ENCODE measurements at places on chromosomes 7 and 10.
A peak's percentile ranks its signal among the peaks of the same experiment; 100 is the strongest.

DNA sequence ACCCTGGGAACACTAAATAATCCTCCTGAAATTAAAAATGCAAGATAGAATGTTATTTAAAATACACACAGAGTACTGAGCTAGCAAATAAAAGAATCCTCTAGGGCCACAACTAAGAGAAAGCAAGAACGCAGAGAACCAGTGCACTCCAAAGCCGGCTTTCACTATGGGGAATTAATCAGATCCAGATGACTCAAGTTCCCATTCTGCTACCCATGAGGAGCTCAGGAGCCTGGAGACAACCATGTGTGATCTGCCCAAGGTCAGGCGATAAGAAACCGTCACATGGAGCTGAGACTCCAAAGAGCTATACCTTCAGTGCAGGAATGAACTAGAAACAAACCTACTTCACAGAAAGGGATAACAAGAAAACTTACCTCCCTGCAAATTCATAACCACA lies 19.5 kb upstream of the CYREN start:
- no peaks in the 10 kb centered on the region for H3K27me3 ChIP-seq
- no peak overlapping the region for H3K4me3 ChIP-seq
- H3K27ac ChIP-seq: no peak overlapping the region
- no peaks in the 10 kb centered on the region for H3K4me1 ChIP-seq

DNA sequence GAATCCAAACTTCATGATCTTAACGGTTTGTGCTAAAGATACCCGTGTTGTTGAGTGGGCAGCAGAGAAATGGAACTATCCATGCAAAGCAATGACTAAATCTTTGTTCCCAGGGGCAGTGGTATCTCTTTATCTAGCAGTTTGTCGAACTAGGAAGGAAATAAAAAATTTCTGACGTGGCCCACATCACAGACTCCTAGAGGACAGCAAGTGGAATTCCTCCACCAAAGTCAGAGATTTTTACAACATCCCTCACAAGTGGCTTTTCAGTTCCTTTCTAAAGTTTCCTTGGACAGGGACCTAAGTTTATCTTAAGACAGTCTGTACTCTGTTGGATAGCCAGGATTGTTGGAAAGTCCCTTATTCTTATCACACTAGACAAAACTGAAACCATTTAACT lies 136.0 kb downstream of the RAPGEF5 start:
- H3K4me3 ChIP-seq: no peak overlapping the region
- H3K36me3 ChIP-seq: no peaks in the 10 kb centered on the region
- no peak overlapping the region for H3K27ac ChIP-seq
- H3K4me1 ChIP-seq: no peaks in the 10 kb centered on the region

DNA sequence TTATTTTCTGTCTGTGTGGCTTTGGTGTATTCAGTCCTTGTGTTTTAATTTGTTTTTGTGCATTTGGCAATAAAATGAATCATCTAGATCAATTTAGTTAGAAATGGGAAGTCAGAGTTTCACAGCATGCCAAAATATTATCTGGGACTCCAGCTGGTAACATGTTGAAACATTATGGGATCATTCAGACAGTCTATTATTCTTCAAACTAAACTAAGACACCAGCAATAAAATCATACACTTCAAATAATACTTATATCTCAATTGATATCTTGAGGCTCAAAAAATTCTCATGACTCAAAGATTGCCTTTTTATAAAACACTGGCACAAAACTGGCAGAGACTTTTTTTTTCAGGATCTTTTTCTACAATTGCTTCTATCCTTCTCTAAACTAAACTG lies 5.8 kb upstream of the RP9 start:
- no peaks in the 10 kb centered on the region for H3K4me1 ChIP-seq
- H3K27ac ChIP-seq: no peak overlapping the region
- no peaks in the 10 kb centered on the region for H3K27me3 ChIP-seq
- H3K4me3 ChIP-seq: no peak overlapping the region
- DNase-seq: no peak
- no peaks in the 10 kb centered on the region for H3K36me3 ChIP-seq

GRCh38 chr10:72173619-72174296 lies 42.1 kb upstream of the ANAPC16 start:
- peak; percentile 3 for DNase-seq
- H3K27me3 ChIP-seq: no peaks in the 10 kb centered on the region
- peaks cover 6% of the 10 kb centered on the region for H3K4me1 ChIP-seq
- H3K4me3 ChIP-seq: no peak overlapping the region
- no peak overlapping the region for H3K27ac ChIP-seq

- no peak overlapping the region for H3K27ac ChIP-seq
- no peaks in the 10 kb centered on the region for H3K4me1 ChIP-seq
- H3K4me3 ChIP-seq: no peak overlapping the region
- DNase-seq: no peak
- no peaks in the 10 kb centered on the region for H3K27me3 ChIP-seq
- H3K36me3 ChIP-seq: no peaks in the 10 kb centered on the region
Measured at GRCh38 chr7:7005303-7005702, 177.0 kb upstream of the C1GALT1 start.

- no peak overlapping the region for H3K27ac ChIP-seq
- H3K27me3 ChIP-seq: peaks cover 3% of the 10 kb centered on the region
- DNase-seq: no peak
- no peaks in the 10 kb centered on the region for H3K4me1 ChIP-seq
Measured at GRCh38 chr10:49094646-49095045, 20.7 kb downstream of the VSTM4 start.

DNA sequence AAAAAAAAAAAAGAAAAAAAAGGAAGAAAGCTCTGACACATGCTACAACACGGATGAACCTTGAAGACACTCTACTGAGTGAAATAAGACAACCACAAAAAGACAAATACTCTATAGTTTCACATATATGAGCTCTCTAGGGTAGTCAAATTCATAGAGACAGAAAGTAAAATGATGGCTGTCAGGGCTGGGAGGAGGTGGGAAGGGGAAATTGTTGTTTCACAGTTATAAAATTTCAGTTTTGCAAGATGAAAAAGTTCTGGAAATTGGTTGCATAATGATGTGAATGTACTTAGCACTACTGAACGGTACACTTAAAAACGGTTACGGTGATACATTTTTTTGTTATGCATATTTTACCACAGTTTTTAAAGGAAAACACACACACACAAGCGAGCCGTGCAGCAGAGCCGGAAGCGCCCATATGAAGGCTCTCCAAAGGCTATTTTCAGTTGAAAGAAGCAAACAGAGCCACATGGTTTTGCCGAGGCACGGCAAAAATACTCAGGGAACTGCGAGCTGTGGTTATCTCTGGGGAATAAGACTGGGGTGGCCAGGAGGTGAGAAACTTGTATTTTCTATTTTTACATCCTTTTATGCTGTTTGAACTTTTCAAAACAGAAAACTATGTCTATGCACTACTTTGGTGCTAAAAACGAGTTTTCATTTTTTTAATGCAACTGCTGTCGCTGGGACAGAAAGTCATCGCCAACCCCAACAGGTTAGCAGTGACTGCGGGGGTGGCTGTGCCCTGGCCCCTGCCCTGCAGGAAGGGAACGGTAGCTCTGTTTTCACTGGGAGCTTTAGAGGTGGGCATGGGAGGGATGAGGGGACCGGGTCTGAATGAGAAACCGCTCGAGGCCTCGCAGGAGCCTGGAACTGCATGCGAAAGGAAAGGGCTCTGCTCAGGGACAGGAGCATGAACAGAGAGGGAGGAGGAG lies 132.9 kb downstream of the OAT start:
- no peak overlapping the region for H3K27ac ChIP-seq
- H3K36me3 ChIP-seq: no peaks in the 10 kb centered on the region
- no peaks in the 10 kb centered on the region for H3K27me3 ChIP-seq
- no peak for DNase-seq
- no peaks in the 10 kb centered on the region for H3K4me1 ChIP-seq

DNA sequence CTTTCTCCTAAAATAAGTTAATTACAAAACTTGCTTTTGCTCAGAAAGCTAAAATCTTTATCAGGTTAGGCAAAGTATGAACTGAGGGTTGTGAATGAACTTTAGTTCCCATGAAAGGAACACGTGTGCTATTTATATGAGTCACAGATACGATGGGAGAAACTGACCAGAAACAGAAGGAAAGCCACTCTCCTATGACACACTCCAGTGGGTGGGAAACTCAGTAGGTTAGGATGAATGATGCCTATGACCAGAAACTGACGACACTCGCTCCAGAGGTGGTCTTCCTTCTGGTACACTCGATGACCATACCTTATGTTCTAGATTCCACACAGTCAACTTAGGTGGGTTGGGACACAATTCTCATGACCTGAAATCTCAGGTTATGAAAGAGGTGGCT lies 215.7 kb upstream of the INHBA start:
- H3K27me3 ChIP-seq: no peaks in the 10 kb centered on the region
- no peak overlapping the region for H3K27ac ChIP-seq
- no peaks in the 10 kb centered on the region for H3K36me3 ChIP-seq
- no peak overlapping the region for H3K4me3 ChIP-seq

GRCh38 chr7:36942955-36943354 lies 218.7 kb upstream of the AOAH start:
- no peak for DNase-seq
- no peaks in the 10 kb centered on the region for H3K27me3 ChIP-seq
- H3K4me3 ChIP-seq: no peak overlapping the region
- H3K27ac ChIP-seq: no peak overlapping the region
- peaks cover 3% of the 10 kb centered on the region for H3K36me3 ChIP-seq
- H3K4me1 ChIP-seq: no peaks in the 10 kb centered on the region

DNA sequence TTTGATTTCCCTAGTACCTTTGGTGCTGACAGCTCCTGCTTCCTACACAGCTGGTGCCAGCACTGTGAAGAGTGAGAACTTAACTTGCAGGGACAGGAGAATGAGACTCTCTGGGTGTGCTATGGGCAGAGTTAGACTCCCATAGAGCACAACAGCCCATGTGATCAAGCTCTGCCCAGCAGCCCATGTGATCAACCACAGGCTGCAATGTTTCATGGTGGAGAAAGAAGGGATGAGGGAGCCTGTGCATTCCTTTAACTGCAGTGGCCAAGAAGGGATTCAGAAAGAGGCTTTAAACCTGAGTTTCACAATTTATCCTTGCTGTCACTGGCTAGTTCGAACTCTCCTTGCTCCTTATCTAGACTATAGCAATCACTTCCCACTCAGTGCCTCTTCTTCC lies 10.0 kb upstream of the MEST start:
- no peaks in the 10 kb centered on the region for H3K27me3 ChIP-seq
- H3K36me3 ChIP-seq: no peaks in the 10 kb centered on the region
- H3K27ac ChIP-seq: no peak overlapping the region
- DNase-seq: no peak

- no peaks in the 10 kb centered on the region for H3K27me3 ChIP-seq
- peaks cover 23% of the 10 kb centered on the region for H3K36me3 ChIP-seq
- H3K27ac ChIP-seq: no peak overlapping the region
- peak; percentile 90 for DNase-seq
- H3K4me1 ChIP-seq: peaks cover 7% of the 10 kb centered on the region
Measured at GRCh38 chr7:99563650-99564049, 5.2 kb downstream of the ZNF655 start.

GRCh38 chr7:112646783-112647182 lies 143.4 kb downstream of the TMEM168 start:
- no peak overlapping the region for H3K4me3 ChIP-seq
- H3K27me3 ChIP-seq: no peaks in the 10 kb centered on the region
- peaks cover 8% of the 10 kb centered on the region for H3K4me1 ChIP-seq
- DNase-seq: no peak
- no peak overlapping the region for H3K27ac ChIP-seq

- no peaks in the 10 kb centered on the region for H3K27me3 ChIP-seq
- H3K4me1 ChIP-seq: no peaks in the 10 kb centered on the region
- peak; percentile 25 for DNase-seq
- H3K4me3 ChIP-seq: no peak overlapping the region
- H3K27ac ChIP-seq: no peak overlapping the region
Measured at GRCh38 chr10:95755511-95756004, 405 bp upstream of the ENTPD1 start.

GRCh38 chr7:112437072-112437471 lies 13.2 kb upstream of the IFRD1 start:
- no peak overlapping the region for H3K4me3 ChIP-seq
- no peaks in the 10 kb centered on the region for H3K36me3 ChIP-seq
- no peaks in the 10 kb centered on the region for H3K27me3 ChIP-seq
- H3K4me1 ChIP-seq: no peaks in the 10 kb centered on the region
- H3K27ac ChIP-seq: no peak overlapping the region

- peak overlapping the region; percentile 97 for H3K4me3 ChIP-seq
- peaks cover 4% of the 10 kb centered on the region for H3K4me1 ChIP-seq
- peak overlapping the region; percentile 73 for H3K27ac ChIP-seq
- no peaks in the 10 kb centered on the region for H3K36me3 ChIP-seq
Measured at GRCh38 chr10:31929261-31930022, 811 bp upstream of the ARHGAP12 start.

DNA sequence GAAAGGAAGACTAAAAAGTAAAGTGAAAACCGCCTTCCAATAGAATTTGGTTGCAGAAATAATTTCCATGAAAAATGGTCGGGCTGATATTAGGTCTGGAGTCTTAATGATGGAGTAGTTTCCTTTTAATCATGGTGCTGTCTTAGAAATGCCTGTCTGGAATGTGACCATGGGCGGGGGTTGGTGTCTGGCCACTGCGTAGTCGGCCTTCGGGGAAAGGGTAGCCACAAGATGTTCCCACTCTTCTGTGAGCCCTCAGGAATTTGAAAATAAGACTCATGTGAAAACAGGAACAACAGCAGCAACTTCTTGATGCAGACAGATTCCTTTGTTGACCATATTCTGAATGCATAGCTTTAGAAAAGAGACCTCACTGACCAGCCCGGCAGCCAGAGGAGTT lies 176.8 kb downstream of the KIAA1217 start:
- H3K36me3 ChIP-seq: peaks cover 21% of the 10 kb centered on the region
- H3K27ac ChIP-seq: peak overlapping the region; percentile 100
- H3K27me3 ChIP-seq: no peaks in the 10 kb centered on the region
- DNase-seq: no peak

All from trophoblast cell (in vitro differentiated cells and primary cell).